ENCODE measurements at places on chromosomes 4 and X.

- no peak for DNase-seq
Measured at GRCh38 chr4:78661921-78662521, 110.5 kb downstream of the ANXA3 start.

GRCh38 chrX:119643696-119644095, 37.5 kb upstream of the NKRF start:
- DNase-seq = no peak

DNA sequence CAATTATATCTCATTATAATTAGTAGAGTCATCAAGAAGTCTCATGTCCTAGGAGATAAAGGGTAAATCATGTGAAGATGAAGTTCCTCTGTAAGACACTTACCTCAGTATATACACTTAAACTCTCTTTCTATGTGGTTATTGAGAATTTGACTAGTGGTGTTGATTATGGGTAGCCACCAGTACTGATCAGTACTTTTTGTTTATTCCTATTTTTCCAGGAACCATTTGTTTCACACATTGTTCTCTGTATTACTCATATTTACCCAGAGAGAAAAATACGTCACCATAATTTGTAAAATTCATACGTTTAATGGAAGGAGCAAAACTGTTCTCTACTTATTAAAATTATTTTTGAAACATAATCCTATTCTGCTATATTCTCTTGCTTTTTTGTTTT, 55.8 kb upstream of the PRDM8 start:
- DNase-seq = no peak

DNA sequence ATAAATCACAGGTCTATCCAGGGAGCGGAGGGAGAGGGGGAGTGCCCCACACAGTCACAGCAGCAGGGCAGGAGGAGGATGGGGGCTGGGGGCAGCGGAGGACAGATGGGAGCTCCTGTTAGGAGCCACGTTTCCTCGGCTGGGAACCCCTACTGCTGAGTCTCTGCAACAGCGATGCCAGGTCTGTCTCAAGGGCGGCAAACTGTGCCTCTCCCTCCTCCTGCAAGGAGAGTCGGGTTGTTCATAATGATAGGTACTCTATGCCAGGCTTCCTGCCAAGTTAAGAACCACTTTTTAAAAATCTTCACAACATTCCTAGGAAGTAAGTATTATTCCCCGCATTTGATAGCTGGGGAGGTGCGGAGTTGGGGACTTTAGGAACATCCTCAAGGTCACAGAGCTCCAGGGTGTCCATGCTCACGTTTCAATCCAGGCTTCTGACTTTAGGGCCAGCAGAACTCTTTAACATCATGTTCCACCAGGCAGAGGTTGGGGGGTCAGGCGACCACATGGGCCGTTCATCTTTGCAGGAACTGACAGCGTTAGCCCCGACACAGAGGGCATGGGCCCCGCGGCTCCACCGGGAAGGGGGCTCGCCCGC, 98.3 kb upstream of the MAML3 start:
- DNase-seq = no peak

DNA sequence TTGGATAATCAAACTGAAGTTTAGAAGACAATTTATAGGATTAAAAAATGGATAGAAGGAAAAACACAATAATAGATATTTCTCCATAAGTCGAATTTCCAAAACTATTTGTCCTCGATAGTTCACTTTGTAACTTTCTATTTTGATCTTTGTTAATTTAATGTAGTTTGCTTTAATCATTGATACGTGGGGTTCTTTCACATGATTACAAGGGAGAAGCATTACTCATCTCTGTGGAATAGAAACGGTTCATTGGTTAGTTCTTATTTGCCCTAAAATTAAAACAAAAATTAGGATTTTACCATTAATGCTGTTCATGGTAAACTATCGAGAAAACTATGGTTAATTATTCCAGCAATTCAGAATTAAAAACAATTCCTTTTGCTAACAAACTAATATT, 2.1 kb downstream of the TET2 start:
- no peak for DNase-seq

DNA sequence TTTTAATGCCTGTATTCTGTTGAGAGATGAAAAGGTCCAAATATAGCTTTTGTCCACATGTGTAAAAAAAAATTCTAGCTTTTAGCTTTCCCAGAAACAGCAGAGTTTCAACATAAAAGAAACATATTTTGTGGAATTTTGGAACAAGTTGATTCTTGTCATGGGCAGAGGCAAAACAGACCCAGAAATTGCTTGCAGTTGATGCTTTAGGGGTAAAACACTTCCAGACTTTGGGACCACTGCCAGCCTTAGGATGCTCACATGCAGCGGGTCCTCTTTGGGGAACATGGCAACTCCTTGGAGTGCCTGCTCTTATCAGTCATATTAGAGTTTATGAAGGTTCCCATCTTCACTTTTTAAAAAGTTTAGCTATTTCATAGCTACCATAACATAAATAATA, 30.4 kb downstream of the DCLK2 start:
- DNase-seq = no peak

DNA sequence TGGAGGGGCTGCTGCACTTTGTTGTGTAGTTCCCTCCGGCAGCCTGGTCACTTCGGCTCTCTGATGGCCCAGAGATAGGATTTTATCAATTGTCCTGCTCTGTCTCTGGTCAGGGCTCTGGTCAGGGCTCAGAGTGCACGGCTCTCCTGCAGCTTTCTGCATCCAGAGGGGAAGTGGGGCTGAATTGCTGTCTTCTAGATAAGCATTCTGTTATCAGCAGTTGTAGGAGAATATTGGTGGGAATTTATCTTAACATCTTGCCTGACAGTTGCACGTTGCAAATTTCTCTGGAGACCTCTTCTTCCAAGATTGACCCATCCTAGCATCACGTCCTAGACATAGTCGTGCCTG, 62.8 kb downstream of the FAM193A start:
- DNase-seq = no peak

All from stimulated activated CD8-positive, alpha-beta memory T cell treated with anti-CD3 and anti-CD28 coated beads, Interleukin-4, amount 100 ng/mL, for 4 hours (primary cell).